ENCODE measurements at places on chromosomes 12 and 14. TPM values are rescaled to one million over a fixed set of nuclear protein-coding genes. Genes with fewer than 3 reads are reported as not detected.

DNA sequence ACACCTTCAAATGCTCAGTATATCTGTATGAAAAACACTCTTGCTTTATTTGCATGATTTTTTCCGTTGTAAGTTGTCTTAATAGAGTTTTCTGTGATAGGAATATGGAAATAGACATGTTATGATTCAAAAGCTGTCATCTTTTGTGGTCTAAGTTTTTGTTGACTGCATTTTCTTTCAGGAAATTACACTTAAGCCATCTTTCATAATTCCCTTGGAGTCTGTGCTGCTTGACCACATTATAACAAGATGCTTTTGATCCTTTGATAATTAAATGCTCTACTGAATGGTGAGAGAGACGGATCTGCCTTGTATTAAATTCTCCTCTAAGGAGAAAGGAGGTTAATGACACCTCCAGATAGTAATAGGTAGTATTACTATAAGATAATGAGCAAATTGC is 272.8 kb upstream of the DAAM1 start:
- DNase-seq: no peak

DNA sequence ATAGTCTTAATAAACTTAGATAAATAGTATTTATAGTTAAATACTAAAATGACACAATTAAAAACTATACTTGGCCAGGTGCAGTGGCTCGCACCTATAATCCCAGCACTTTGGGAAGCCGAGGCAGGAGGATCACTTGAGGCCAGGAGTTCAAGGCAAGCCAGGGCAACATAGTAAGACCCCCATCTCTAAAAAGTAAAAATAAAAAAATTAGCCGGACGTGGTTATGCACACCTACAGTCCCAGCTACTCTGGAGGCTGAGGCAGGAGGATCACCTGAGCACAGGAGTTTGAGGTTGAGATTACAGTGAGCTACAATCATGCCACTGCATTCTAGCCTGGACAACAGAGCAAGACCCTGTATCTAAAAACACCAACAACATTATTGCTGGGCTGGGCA is 16.0 kb downstream of the CINP start:
- no peak for DNase-seq

- DNase-seq: no peak
Observed at GRCh38 chr14:77682158-77682553, 25.7 kb downstream of the ALKBH1 start.

DNA sequence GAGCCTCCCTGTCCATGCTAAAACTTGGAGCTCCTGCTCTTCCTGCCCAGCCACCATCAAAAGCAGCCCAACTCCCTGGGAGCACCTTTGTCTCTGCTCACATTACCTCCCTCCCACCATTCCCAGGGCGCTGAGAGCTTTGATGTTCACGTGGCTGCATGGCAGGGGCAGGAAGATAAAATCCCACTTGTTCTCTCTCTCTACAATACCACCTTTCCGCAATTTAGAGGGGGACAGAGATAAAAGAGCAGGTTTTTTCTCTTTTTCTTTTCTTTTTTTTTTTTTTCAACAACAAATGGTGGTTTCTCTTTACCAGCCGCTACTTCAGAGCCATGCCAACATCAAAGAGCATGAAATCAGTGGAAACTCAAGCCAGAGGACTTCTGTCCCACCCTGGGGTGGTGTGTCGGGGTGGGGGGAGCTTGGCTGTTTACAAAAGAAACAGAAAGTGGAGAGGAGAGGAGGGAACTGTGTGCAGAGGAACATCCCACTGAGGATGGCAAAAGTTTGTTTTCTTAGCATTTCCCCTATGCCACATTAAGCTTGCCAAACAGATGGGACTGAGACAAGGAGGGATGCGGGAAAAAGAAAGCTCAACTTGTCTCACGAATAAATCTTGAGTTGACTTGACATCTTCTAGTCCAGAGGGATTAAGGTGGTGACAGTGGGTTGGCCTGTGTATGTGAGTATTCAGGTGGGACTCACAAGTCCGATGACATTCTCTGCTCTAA is 103.7 kb upstream of the NUDT4 start:
- no peak for DNase-seq

DNA sequence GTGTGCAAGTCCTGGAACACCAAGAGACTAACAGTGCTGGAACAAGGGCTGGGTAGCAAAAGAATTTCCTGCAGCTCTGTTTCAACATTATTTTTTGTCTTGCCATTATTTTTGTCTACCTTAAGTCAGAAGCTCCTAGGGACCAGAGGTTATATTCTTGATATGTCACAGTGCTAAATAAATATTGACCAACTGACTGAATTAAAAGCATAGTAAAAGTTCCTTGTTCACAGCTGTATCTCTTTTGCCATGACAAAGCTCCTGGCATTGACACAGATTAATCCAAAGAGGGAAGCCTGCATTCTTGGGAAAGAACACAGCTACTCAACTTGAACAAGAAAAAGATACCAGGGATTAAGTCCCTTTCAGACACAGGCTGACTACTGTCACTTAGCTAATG is 136.5 kb downstream of the SPTSSA start:
- no peak for DNase-seq

Gene BCL2L14
- not detected for total RNA-seq

Gene KRT74
- total RNA-seq: not detected

Measured in osteocyte (in vitro differentiated cells).